ENCODE measurements at places on chromosomes 6 and 20.

- no peak for DNase-seq
Observed at GRCh38 chr6:90425161-90425641, 128.6 kb upstream of the BACH2 start.

DNA sequence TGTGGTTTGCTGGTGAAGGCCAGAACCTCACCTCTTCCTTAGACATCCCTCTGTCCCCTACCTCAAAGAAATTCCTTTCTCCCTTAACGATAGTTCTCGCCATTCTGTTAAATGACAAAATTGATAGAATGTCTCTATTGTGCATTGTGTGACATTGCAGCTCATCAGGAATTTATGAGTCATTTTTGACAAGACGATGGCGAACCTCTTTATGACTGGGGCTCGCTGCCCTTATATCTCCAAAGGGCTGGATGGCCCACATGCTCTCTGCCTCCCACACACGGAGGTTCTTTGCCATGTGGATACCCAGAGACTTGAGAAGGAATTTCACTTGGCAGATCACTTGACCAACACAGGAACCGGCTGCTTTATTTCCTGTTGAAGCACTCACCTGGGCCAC lies 66.8 kb upstream of the RPS6KA2 start:
- no peak for DNase-seq

DNA sequence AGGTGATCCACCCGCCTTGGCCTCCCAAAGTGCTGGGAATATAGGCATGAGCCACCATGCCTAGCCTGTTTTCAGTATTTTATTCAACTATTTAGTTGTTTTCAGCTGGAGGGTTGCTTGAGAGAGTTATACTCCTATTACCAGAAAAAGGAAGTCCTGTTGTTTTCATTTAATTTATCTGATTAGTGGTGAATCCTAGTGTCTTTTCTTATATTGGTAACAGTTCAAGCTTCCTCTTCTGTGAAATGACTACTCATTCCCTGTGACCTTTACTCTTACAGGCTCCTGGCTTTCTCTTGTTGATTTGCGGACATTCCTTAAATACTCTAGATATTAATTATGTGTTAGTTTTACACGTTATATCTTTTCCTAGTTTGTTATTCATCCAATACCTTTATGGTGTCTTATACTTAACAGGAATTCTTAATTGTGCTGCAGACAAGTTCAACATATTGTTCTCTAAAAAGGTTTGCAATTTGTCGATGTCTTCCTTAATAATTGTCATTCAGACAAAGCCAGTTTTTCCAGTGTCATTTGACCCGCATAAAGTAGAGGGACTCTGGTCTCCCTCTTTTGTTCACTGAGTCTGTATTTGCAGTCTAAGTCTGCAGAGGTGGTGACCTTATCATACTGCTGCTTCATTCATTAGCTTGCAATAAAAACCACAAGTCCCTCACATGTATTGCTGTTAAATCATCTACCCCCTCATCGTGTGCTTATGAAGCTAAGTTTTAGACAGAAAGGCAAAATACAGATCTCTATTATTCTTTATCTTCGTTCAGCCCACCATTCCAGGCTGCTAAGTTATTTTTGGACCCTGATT lies 51.4 kb downstream of the ZBTB9 start:
- DNase-seq = no peak

DNA sequence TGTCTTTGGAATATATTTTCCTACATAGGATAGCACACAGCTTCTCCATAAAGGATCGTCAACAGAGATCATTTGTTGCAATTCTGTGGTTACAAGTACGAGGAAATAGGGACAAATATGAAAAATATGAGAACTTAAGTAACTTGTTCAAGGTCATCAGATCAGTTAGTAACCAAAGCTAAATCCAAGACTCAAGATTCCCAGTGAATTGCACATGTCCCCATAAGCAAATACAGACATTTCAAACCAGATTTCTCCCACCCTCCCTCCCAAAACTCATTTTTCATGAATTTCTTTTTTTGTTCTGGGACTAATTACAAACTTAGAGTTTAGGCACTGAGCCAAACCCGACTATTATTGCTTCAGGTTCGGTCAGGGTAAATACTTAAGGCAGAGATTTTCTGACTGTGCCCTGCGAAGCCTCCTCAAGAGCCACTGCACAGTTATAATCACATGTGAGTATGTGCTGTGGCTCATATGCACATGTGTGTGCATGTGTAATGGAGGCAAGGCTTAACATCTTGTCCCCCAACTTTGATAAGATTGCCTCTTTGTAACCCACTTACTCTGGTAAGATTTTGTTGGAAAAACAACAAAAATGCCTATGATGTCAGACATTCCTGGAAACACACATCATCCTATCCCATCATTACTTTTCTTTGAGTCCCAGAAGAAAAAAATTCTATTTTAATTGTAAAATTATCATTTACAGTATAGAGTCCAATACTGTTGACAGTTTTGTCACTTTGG lies 216.2 kb downstream of the CD83 start:
- no peak for DNase-seq

- DNase-seq = no peak
Observed at GRCh38 chr6:31446481-31446880, 43.1 kb downstream of the MICA start.

DNA sequence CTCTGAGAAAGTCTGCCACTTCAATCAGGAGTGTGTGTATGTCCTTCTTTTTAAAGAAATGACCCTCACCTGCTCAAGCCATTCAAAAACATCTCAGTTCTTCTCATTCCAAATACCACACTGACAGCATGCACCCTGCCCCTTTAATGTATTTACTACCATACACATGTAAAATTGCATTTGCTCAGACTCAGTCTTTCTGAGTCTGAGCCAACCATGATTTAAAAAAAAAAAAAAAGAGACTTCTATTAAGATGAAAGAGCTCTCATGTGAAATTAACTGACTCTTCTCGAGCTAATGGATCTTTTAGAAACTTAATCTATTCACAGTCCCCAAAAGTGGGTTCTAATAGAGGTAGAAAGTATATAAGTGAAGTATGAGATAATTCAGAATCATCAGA lies 1.4 kb upstream of the FILIP1 start:
- DNase-seq = no peak

DNA sequence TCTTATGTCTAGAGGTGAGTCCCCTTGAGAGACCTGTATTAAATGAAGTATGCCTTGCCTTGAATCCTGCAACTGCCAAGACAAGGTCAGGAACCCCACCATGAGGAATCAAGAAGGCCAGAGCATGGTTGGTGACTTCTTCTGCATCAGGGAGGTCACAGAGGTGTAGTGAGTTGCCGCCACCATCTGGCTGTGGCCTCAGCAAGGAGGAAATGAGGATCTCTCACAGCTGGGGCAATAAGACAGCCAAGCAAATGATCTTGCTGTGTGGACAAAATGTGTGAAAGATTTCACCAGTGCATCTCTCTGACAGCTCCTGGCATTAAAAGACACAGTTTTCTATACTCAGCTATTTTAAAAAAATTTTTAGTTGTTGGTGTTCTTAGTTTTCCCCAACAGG lies 611.0 kb downstream of the DOK5 start:
- DNase-seq = no peak

GRCh38 chr20:21681234-21681921 lies 24.1 kb upstream of the PAX1 start:
- DNase-seq = no peak

DNA sequence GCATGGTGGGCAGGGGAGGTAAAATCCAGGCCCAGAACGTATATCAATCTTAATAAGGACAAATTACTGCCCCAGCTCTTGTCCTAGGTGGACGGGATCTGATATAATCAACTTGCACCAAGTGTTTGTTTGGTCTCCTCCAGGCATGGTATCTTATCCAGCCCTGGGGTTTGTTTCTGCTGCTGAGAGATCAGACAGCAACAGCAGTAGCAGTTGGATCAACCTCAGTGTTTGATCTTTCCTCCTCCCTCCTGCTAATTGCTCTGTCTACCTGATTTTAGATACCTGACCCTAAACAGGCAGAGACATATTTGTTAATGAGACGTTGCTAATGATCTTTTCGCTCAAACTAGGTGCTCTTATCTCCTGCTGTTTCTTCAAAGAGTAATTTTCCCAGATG lies 100.4 kb upstream of the BACH2 start:
- DNase-seq = no peak

DNA sequence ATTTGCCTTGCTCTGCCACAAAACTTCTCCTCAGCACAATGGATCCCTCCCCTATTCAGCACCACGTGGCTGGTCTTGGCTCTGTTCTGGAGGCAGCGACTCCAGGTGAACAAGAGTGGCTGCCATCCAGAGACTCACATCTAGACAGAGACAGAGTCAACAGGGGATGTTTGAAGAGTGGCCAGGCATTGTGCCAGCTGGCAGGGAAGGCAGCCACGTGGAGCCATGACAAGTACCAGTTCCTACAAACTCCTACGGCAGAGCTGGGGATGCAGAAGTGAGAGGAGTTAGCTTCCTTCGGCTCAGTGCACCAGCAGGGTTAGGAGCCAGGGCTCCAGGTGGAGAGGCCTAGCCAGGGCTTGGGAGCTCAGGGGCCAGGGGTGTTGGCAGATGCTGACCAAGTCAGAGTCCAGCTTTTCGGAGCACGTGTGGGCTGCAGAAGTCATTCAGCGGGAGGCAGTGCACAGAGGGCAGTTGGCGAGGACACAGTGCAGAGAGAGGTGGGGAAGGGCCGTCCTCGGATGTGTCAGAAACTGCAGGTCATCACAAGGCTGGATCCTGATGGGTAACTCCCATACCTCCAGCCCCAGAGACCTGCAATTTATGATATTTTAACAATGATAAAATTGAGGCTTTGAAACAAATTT lies 171.7 kb upstream of the PDE10A start:
- no peak for DNase-seq

GRCh38 chr6:30749554-30750378 lies 5.4 kb upstream of the IER3 start:
- no peak for DNase-seq

DNA sequence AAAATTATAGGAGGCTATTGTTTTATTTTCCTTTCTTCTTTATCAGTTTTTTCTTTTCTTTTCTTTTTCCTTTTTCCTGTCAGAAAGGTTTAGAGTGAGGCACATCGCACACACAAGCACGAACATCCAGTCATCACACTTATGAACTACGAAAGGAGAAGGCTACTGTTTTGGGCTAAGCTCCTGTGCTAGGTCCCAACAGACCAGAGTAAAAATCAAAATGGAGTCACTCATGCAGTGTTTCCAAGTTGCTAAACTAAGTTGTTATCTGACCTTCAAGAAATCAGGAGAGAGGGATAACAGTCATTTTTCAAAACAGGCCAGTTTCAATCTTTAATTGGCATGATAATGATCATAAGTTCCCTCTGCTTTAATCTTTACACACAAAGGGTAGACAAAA lies 93.6 kb downstream of the CD24 start:
- no peak for DNase-seq

DNA sequence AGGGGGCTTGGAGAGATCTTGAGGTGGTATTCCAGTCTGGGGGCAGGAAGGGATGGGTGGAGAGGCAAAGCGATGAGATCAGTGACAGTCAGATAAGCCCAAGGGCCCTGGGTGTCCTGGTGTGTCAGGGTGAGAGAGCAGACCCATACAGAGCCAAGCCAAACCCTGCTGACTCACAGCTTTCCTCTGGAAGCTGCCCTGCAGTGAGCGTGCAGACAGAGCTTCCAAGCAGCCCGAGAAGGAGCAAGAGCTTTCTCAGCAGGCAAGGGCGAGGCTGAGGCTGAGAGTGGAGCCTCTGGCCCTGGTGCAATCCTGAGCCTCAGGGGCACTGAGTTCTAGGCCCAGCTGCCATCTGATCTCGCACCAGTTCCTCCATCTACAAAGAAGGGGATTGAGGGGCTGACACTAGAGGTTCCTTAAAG lies 91.1 kb upstream of the HIVEP1 start:
- DNase-seq = no peak

DNA sequence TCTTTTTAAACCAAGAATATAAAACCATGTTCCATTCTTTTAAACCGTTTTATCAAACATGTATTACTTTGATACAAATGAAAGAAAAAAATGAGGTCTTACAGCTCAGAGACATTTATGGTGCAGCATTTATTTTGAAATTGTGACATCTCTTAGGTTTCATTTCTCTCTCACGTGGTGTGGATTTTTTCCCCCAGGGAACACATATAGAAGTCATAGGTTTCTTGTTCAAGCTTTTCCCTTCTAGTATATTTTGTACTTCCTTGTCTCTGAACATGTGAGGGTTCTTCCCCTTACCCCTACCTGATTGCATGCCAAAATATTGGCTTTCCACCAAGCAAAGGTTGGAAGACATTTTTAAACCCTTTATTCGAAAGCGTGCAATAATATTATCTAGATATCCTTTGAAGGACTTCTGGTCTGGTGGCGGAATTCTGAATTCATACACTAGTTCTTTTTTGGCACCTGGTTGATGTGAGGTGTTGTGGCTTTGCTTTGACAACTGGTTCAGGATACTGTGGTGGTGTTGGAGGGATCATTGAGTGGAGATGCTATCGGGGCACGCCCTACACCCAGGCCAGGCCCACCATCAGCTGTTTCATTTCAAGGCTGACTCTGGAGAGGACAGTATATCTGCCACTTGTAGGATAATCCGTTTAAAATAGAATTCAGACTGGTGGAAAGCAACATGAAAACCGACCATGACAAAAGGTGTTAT lies 5.6 kb upstream of the FAM50B start:
- no peak for DNase-seq

DNA sequence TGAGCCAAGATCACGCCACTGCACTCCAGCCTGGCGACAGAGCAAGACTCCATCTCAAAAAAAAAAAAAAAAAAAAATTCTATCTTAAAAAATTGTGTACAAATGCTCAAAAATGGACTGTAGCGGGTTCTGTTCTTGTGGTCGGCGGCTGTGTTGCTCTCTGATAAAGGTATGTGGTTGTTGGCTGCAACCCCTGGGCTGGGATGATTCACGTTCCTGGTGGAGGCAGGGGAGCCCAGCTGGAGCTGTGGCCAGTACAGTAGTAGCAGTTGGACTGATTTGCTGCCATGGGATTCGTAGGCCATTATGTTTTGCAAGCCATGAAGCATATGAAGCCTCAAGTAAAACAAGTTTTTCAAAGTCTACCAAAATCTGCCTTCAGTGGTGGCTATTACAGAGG lies 22.3 kb downstream of the MDN1 start:
- no peak for DNase-seq

DNA sequence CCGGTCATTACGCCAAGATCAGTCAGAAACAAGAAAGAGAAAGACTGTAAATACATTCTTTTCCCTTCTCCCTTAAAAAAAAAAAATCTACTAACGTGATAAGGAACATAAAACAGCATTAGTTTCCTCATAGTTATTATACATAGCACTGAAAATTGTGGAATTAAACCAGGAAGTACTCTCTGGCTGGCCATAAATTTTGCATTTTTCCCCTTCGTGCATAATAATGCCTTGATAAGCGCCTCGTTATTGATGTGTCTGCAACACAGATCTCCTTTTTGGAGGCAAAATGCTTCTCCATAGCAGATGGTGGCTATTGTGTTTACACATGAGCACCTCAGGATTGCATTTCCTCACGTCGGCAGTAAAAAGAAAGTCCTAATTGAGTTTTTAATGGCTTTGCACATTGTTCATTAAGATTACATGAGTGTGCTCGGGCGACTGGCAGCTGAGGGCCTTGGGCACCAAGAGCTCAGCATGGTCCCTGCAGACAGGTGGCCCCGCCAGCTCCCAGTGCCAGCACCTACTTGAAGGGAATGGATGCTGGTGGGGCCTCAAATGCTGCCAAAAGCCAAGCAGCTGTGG lies 394.5 kb downstream of the PTPRT start:
- no peak for DNase-seq

- DNase-seq = no peak
Observed at GRCh38 chr20:57383447-57384347, 7.5 kb upstream of the RBM38 start.

GRCh38 chr20:16369441-16369840 lies 203.8 kb downstream of the KIF16B start:
- no peak for DNase-seq

- DNase-seq = peak; percentile 20
Observed at GRCh38 chr6:149032599-149033405, 284.7 kb upstream of the TAB2 start.

GRCh38 chr6:131838051-131838450 lies 30.2 kb downstream of the ENPP1 start:
- DNase-seq = no peak

Data from activated T-cell treated with anti-CD3 and anti-CD28 coated beads, Interleukin-2, amount 50 U/mL, for 1 hour (primary cell).